ENCODE measurements at places on chromosomes 2 and 18.

- no peak for DNase-seq
These were observed 363.3 kb upstream of the SMIM21 start for GRCh38 chr18:75790796-75791195.

DNA sequence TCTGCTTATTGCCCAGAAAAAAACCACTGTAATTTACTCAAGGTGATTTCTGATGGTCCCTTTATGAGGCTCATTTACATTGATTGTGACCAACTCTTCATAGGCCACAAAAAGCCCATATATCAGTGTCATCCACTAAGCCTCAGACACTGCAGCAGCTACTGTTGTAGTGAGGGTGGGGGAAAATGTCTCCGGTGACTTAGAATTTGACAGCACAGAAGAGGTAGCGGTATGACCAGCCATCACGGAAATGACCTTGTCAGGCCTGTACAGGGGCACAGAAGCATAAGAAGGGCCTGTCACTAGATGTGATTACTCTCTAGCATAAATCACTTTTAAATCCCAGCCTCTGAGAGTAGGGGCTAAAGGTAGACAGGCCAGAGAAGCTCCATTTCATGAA is 190.3 kb downstream of the PAX3 start:
- DNase-seq: no peak

DNA sequence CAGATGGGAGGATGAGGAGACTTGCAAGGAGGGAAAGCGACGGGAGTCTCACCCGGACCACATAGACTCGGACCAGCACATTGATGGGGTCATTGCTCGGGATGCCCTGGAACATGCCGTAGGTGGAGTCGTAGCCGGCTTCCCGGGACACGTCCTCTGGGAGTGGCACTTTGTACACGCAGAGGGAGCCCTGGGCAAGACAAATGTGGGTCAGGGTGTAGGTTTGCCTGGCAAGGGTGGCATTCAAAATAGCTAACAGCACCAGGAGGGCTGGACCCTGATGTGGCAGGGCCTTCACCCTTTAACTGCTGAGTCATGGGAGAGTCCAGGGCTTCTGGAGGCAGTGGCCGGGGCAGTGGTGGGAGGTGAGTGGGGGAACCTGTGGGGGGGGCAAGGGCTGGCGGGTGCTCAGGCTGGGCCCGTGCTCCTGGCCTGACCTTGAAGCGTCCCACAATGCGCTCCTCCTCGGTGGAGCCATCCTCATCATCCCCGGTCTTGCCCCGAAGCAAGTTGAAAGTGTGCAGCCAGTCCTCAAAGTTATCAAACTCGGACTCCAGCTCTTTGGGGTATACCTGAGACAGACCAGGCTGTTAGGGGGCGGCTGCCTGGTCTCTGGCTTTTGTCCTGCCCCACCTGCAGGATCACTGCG is 11.1 kb downstream of the OTOF start:
- no peak for DNase-seq

GRCh38 chr18:76750269-76750668 is 72.1 kb upstream of the ZNF236 start:
- no peak for DNase-seq

GRCh38 chr2:239291475-239292350 is 109.1 kb downstream of the HDAC4 start:
- DNase-seq: no peak

- DNase-seq: no peak
These were observed 268.7 kb upstream of the SETBP1 start for GRCh38 chr18:44411976-44412375.

DNA sequence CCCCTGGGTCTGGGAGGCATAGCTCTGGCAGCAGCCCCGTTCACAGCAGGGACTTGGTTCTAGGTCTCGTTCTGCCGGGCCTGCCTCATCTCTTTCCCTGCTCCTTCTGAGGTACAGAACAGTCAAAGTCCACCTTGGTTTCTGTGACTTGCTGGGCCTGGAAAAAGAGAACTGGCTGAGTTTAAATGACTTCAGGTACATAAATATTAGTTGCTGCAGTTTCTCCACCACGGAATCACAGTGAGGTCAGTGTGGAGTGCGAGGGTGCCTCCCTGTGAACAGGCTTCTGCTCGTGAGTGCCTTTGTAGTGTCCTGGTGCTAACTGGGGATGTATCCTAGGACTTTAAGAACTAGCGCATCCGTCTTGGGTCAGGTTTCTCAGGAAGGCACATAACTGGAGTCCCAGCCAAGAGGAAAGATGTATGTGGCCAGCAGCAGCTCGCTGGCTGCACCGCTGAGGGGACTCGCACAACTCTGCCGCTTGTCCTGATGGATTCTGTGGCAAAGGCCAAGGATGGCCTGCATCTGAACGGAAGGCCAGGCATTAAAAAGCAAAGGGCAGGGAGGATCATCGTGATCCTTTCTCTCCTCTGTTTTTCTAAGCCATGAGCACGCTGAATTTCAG is 188.6 kb downstream of the SH3RF3 start:
- no peak for DNase-seq

- no peak for DNase-seq
These were observed 731.4 kb upstream of the CHAC2 start for GRCh38 chr2:53036196-53036595.

DNA sequence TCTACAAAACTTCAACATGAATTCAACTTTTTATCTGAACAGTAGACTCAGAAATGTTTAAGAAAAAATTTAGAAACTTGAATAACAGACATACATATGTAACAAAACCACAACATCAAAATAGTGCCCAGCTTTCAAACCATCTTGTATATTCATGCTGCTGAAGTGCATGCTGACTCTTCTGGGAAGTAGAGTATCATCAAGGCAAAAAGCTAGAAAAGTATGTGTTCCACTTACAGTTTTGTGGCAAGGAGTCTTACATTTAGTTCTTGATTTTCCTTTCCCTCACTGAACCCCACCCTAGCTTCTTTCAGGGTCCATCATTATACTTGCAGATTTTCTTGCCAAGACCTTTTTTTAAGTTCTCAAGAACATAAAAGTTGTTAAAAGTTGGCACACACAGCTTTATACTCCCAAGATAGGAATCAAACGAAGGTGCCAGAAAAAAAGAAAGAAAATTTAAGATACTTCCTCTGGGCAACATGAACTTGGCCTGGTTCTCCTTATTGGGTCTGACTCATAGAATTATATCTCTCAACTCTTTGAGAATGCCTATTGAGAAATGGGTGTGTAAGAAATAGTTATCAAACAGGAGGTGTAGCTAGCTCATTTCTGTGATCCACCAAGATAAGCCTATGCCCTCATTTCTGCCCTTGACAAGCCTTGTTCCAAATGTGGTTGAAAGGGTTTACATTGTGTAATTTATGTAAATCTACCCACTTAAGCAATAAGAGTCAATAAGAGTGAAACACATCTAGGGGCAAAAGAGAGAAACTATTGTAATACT is 667.6 kb upstream of the ACVR2A start:
- DNase-seq: no peak

GRCh38 chr2:201267278-201268030 is 7.1 kb downstream of the CASP8 start:
- DNase-seq: no peak

- DNase-seq: peak; percentile 77
These were observed 184.1 kb upstream of the FN1 start for GRCh38 chr2:215619989-215620388.

GRCh38 chr2:178247250-178247649 is 52.9 kb downstream of the OSBPL6 start:
- DNase-seq: no peak

- no peak for DNase-seq
These were observed 19.7 kb upstream of the SFXN5 start for GRCh38 chr2:73091164-73091563.

DNA sequence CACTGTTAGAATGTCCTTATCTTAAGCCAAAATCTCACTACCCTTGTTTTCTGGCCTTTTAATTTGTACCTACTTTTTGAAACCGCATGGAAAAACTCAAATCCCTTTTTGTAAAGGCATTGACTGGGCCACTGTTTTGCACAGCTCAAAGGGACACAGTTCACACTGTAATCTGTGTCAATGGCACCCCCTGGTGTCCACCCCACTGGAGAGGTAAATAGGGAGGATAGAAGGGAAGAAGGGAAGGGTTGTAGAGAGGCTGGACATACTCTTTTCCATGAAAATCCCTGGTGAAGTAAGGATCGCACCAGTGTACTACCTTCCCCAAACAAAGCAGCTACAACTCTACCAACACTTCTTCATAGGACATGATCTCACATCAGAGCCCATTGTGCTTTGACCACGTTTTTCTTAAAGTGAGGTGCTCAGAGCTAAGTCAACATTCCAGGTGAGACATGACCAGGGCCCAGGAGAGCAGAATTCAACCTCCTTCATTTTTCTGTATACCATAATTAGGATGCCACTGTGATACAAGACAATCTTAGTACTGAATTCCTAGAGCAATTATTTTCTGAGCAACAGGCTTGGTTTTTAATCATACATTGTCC is 92.4 kb upstream of the RMDN2 start:
- peak; percentile 87 for DNase-seq

DNA sequence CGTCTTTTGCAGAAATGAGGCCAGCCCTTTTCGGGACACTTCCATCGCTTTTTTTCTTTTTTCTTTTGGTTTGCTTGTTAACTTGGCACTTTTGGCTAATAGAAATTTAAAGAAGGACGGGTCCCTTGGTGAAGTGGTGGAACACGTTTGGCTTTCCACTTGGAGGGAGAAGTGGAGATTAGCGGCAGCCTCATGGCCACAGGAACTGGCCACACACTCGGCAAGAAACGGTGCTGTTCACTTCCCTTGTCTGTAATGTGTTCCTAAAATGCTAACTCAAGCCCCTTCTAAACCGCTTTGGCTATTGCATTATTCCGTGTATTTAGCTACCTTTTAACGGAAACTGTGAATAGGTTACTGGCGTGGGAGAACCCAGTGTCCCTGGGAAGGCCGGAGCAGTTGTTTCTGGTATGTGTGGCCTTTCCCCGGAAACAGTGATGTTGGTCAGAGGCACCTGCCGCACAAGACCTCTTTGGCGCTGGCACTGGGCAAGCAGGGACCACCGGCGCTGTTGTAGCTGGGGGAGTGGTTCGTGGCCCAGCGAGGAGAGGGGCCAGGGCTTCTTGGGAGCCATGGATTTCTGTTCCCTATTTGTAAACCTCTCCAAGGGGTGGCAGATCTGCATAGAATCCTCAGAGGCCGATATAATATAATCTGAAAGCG is 981 bp downstream of the RAMP1 start:
- no peak for DNase-seq

DNA sequence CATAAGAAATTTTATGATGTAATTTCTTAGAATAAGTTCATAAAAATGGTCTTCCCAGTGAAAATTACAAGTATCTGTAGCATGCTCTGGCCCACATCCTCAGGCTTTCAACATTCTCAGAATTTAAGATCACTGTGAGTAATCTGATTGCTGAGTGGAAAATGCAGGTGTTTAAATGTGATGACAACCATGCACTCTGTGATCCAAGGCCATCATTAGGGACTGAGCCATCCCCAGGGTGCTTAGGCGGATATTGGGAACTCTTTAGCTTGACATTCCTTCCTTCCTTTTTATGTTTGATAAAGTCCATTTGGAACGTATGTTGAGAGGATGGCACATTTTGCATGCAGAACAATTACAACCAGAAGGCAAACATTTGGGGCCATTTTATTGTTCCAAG is 95.5 kb downstream of the ARL4C start:
- no peak for DNase-seq

GRCh38 chr2:41580806-41581205 is 467.0 kb upstream of the PKDCC start:
- no peak for DNase-seq

DNA sequence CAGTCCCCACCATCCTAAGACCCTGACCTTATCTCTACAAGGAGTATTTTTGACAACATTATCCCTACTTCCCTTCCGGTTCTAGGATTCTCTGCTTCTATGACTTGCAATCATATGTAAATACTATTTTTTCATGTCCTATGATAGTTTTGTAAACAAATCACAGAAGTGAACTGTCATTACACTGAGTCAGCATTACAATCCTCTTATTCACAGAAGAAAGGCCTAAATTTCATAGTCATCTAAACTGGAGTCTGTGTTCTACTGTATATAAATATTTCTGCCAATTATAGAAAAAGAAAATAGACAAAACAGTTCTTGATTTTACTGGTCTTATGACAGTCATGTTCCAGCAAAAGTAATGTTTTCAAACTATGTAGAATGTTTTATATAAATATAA is 265.1 kb downstream of the NCKAP5 start:
- no peak for DNase-seq

DNA sequence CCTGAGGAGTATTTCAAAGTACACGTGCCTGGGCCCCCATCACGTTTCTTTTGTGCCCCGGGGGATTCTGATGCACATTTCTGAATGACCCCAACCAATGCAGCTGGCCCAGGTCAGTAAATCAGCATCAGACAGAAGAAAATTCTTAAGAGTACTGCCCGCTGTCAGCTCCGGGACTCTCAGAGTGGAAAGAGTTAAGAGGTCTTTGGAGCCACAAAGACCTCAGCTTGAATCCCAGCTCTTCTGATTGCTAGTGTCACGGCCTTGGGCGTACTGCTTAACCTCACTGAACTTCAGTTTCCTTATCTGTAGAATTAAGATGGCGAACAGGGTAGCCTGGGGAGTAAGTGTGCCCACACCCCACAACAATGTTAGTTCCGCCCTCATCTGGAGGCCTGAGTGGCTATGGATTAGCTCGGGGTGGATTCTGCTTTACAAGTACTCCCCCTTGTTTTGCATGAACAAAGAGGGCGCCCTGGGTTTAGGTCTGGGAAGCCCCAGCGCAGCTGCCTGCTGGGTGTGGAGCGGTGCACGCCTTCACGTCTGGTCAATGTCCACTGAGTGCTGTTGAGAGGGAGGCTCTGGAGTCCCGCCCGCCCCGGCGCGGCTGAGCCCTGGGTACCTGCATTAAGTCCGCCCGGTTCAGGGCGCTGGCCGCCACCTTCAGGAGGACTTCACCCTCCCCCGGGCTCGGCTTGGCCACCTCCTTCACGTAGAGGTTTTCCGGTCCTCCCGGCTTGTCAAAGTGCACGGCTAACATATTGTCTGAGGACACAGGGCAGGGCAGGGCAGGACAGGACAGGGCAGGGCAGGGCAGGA is 858 bp downstream of the TP53I3 start:
- DNase-seq: peak; percentile 97

- DNase-seq: no peak
These were observed 35.8 kb upstream of the ARHGAP25 start for GRCh38 chr2:68698567-68699377.

- no peak for DNase-seq
These were observed 65.2 kb downstream of the CMPK2 start for GRCh38 chr2:6800553-6800952.

DNA sequence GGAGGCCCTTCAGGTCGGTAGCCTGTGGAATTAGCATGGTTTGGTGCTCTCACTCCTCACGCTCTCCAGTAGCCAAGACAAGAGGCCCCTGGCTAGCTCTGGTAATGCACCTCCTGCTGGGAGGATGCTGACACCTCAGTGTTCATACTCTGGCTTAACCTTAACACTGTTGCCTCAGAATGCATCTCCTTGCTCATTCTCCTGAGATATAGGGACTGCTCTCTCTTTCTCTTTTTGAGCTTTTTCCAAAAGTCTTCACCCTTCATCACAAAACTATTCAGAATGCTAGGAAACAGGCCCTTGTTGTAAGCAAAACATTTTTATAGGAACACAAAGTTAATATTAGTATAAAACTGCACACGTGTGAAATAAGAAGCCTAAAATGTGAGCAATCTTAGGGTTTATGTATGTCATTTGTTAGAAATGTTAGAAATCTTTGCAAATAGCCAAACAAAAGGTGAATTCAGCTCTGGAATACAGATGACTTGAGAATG is 17.3 kb upstream of the IMPA2 start:
- DNase-seq: peak; percentile 37
